Endodermal cell (in vitro differentiated cells): ENCODE measurements at places on chromosomes 4 and X. TPM values are rescaled to one million over a fixed set of nuclear protein-coding genes. Genes with fewer than 3 reads are reported as not detected.

DNA sequence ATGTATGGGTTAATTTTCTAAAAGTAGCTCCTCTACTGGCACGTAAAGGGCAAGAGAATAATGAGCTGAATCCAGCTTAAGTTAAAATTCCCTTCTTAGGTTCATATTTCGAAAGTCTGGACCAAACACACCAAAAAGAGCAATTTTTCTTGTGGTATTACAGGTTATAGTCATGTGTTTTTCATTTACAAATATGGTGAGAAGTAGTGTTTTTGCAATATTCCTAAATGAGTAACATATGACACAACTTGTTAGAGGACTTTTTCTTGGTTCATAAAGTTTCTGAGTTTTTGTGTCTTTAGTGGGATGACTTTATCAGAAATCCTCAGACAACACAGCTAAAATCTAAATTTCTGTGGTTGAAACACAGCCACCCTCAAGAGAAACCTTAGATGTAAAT lies 172.1 kb downstream of the AFF2 start:
- H3K4me3 ChIP-seq, result no peak overlapping the region
- no peaks in the 10 kb centered on the region for H3K4me1 ChIP-seq
- no peak for DNase-seq
- no peak overlapping the region for H3K27ac ChIP-seq
- no peaks in the 10 kb centered on the region for H3K27me3 ChIP-seq
- no peaks in the 10 kb centered on the region for H3K36me3 ChIP-seq

GRCh38 chrX:106484233-106484632 lies 127.5 kb upstream of the RADX start:
- no peak overlapping the region for H3K4me3 ChIP-seq
- no peak overlapping the region for H3K27ac ChIP-seq
- H3K36me3 ChIP-seq, result no peaks in the 10 kb centered on the region

GRCh38 chr4:28176942-28177341 lies 1316.3 kb downstream of the STIM2 start:
- no peak overlapping the region for H3K4me3 ChIP-seq
- no peaks in the 10 kb centered on the region for H3K4me1 ChIP-seq
- no peaks in the 10 kb centered on the region for H3K27me3 ChIP-seq
- H3K36me3 ChIP-seq, result no peaks in the 10 kb centered on the region
- H3K27ac ChIP-seq, result no peak overlapping the region

DNA sequence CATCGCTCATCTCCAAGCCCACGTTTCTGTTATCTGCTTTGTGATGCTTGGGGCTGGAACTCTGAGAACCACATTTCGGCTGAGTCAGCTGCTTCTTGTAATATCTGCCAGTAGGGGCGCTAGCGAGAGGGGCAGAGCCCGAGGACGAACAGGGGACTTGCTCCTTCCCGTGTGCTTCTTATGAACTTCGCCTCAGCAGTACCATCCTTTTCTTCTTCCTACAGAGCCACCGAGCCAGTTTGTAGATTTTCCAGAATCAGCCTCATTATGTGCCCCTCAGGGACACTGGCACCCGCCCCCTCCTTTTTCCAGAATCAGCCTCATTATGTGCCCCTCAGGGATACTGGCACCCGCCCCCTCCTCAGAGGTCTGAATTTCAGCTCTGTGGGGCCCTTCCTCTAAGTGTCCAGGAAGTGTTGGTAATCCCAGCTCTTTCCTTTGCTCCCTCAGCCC lies 441.7 kb upstream of the RASGEF1B start:
- H3K27me3 ChIP-seq, result no peaks in the 10 kb centered on the region
- no peak overlapping the region for H3K27ac ChIP-seq
- DNase-seq, result peak; percentile 90
- no peaks in the 10 kb centered on the region for H3K36me3 ChIP-seq

DNA sequence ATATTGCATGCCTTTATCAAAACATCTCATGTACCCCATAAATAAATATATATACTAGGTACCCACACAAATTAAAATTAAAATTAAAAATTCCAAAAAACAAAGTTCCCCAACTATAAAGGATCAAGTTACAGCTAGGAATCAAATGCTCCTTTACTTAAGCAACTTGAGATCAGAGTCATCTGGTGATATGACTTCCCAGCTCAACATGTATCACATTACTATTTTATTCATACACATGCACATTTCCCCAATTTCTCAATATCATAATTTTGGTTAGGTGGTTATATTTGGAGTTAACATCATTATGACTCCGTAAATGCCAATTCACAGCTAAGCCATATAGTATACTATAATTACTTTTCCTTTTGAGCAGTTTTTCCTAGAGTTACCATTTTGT lies 60.9 kb downstream of the CLOCK start:
- no peaks in the 10 kb centered on the region for H3K27me3 ChIP-seq
- H3K27ac ChIP-seq, result no peak overlapping the region
- H3K4me3 ChIP-seq, result no peak overlapping the region

SOWAHB gene
- total RNA-seq, result 1.2 to 2.9 TPM (median 2.6 TPM) in 3 replicates

KDR gene
- 14.4 and 14.9 TPM in 2 replicates for total RNA-seq

CACNA1F gene
- 0.47 and 0.70 TPM in 2 replicates for total RNA-seq

PARM1 gene
- total RNA-seq, result 1.1 and 1.6 TPM in 2 replicates

- H3K36me3 ChIP-seq, result no peaks in the 10 kb centered on the region
- DNase-seq, result no peak
- no peaks in the 10 kb centered on the region for H3K4me1 ChIP-seq
- H3K4me3 ChIP-seq, result no peak overlapping the region
Measured at GRCh38 chr4:32858971-32859370, 2138.8 kb downstream of the PCDH7 start.

DNA sequence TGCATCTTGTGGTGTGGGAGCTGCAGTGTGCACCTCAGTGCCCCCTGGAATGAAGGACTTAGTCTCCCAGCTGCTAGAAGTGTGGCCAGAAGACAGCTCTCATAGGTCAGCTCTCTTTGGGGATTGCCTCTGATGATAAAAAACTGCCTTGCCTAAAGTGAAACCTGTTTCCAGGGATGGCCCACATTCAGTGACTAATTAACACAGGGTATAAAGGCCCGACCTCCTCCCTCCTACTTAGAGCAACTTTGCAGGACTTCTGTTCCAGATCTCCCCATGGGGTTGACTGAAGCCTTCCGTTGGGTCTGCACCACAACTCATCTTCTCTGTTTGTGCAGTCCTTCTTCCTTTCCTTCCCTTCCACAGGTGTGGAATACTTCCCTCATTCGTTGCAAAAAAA lies 53.2 kb downstream of the SPINK2 start:
- H3K4me1 ChIP-seq, result no peaks in the 10 kb centered on the region
- no peaks in the 10 kb centered on the region for H3K36me3 ChIP-seq
- DNase-seq, result no peak
- H3K4me3 ChIP-seq, result no peak overlapping the region

- H3K27me3 ChIP-seq, result no peaks in the 10 kb centered on the region
- H3K36me3 ChIP-seq, result peaks cover 58% of the 10 kb centered on the region
- no peaks in the 10 kb centered on the region for H3K4me1 ChIP-seq
- DNase-seq, result no peak
- no peak overlapping the region for H3K4me3 ChIP-seq
Measured at GRCh38 chr4:20723463-20723862, 23.2 kb downstream of the PACRGL start.

GRCh38 chr4:129899849-129900248 lies 803.9 kb downstream of the C4orf33 start:
- no peaks in the 10 kb centered on the region for H3K27me3 ChIP-seq
- no peaks in the 10 kb centered on the region for H3K4me1 ChIP-seq
- H3K4me3 ChIP-seq, result no peak overlapping the region
- H3K36me3 ChIP-seq, result no peaks in the 10 kb centered on the region

NLGN4X gene
- total RNA-seq, result 76.9 and 82.0 TPM in 2 replicates

DNA sequence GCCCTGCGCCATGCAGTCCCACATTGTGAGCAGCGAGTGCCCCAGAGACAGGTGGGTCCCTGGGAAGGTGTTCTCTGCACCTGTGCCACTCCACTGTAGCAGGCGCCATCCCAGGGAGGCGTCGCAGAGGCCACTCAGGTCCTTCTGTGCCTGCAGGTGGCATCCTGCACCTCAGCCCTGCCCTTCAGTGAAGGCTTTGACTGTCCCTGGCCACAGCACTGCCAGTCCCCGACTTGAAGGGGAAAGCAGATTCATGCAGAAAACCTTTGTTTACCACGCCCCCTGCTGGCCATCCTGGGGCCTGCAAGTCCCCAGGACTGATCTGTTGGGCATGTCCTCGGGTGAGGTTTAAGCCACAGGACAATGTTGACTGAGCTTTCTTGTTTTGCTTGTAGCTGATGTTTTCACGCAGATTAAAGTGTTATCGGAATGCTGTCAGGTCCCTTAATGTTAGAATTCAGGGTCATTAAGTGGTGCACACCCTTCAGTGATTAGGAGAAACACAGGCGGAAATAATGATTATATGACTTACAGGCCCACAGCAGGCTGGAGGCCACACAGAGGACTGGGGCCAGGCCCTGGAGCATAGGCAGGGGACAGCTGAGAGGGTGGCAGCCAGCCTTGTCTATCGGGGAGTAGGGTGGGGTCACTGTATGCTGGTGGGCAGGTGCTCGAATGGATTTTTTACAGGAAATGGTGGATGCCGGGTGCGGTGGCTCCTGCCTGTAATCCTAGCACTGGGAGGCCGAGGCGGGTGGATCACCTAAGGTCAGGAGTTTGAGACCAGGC lies 5.0 kb downstream of the TACC3 start:
- no peaks in the 10 kb centered on the region for H3K4me1 ChIP-seq
- no peak overlapping the region for H3K4me3 ChIP-seq
- DNase-seq, result peak; percentile 98
- peaks cover 73% of the 10 kb centered on the region for H3K36me3 ChIP-seq

GRCh38 chr4:88630756-88631155 lies 38.5 kb downstream of the HERC3 start:
- H3K27me3 ChIP-seq, result no peaks in the 10 kb centered on the region
- H3K27ac ChIP-seq, result no peak overlapping the region
- no peak for DNase-seq
- no peaks in the 10 kb centered on the region for H3K36me3 ChIP-seq
- H3K4me1 ChIP-seq, result no peaks in the 10 kb centered on the region

DNA sequence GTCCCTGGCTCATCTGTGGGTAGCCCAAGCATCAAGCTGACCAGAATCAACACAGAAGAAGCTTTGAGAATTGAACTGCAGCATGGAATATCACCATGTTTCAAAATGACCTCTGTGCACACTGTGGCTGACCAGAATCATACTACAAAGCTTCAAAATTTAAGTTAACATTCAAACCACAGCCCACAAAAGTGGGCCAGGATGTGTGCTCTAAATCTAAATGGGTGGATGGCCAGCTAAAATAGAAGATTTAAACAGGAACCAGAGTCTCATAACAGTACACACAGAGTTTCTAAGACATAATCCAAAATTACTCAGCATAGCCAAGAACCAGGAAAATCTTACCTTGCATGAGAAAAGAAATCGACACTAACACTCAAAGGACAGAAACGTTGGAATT lies 46.1 kb downstream of the KLF3 start:
- H3K36me3 ChIP-seq, result no peaks in the 10 kb centered on the region
- no peak overlapping the region for H3K27ac ChIP-seq
- H3K4me1 ChIP-seq, result no peaks in the 10 kb centered on the region
- no peaks in the 10 kb centered on the region for H3K27me3 ChIP-seq
- no peak overlapping the region for H3K4me3 ChIP-seq
- no peak for DNase-seq

GRCh38 chrX:108438110-108438623 lies at the start of gene COL4A6:
Gene COL4A6, minus strand, starts transcription at chrX:108438422. Its CDS starts 226 bp downstream, at chrX:108438196.
- peak within 1 kb of the TSS; percentile 94 for H3K4me3 ChIP-seq
- no peaks in the 10 kb centered on the region for H3K4me1 ChIP-seq
- no peaks in the 10 kb centered on the region for H3K36me3 ChIP-seq
- no peaks in the 10 kb centered on the region for H3K27me3 ChIP-seq
- peak; percentile 90 for DNase-seq
- H3K27ac ChIP-seq, result no peak within 1 kb of the TSS

DNA sequence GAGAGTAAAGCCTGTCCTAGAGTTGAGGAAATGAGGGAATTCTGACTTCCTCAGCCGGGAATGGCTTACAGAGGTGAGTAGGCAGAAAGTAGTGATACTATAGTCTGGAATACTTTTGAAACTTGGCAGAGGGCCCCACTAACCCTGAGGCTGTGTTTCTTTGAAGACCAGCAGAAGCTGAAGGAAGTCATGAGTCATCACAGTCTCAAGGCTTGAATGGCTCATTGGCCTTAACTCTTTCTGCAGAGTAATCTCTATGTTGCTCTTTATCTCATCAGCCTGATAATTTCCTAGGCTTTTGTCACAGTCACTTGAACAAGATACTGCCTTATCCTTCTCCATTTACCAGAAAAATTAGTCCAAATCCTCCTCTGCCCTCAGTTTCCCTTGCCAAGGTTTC lies 80.8 kb downstream of the ANKRD50 start:
- no peak overlapping the region for H3K27ac ChIP-seq
- H3K4me1 ChIP-seq, result peaks cover 18% of the 10 kb centered on the region
- no peak for DNase-seq
- no peaks in the 10 kb centered on the region for H3K27me3 ChIP-seq
